Stimulated activated effector memory CD8-positive, alpha-beta T cell treated with anti-CD3 and anti-CD28 coated beads, Interleukin-12 subunit alpha, Interleukin-12 subunit beta, amount 100 ng/mL, for 72 hours (primary cell): ENCODE measurements at places on chromosomes 16 and 17.

DNA sequence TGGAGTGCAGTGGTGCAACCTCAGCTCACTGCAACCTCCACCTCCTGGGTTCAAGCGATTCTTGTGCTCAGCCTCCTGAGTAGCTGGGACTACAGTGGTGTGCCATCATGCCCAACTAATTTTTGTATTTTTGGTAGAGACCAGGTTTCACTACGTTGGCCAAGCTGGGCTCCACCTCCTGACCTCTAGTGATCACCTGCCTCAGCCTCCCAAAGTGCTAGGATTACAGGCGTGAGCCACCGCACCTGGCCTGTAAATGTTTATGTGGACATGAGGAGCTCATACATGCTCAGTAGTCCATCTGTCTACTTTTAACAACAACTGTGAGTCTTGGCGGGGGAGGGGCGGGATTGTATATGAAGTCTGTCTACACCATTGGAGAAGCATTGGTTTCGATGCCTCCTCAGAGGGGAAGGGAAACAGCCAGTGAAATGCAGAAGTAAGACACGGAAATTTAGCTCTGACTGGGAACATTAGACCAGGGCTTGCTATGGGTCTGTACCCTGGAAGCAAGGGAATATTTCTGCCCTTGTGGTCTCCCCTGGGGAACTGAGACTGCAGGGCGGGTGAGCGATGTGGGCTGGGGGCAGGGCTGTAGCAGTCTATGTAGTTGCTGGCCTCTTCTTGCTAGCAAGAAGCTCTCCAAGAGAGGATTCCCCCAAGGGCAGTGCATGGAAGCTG, 9.3 kb downstream of the NUBP1 start:
- no peak for DNase-seq

DNA sequence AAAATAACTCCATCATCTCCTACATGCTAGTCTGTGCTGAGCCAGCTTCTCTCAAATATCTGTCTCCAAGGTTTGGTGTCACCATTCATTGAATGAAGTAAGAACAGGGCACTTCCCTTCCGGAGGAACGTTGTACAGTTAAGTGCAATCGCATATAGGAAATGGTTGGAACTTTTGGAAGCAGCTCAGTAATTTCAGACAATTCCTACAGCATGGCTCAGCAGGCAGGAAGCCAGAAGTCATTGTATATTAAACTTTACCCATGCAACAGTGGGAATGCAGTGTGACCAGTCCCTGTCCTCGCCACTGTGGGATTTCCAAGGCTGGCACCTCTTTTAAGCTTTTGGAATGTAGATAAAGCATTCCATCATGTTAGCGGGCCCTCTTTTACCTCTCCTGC, 51.1 kb upstream of the MYH2 start:
- DNase-seq = no peak

- no peak for DNase-seq
Measured at GRCh38 chr16:57636184-57636583, 7.8 kb downstream of the ADGRG1 start.

DNA sequence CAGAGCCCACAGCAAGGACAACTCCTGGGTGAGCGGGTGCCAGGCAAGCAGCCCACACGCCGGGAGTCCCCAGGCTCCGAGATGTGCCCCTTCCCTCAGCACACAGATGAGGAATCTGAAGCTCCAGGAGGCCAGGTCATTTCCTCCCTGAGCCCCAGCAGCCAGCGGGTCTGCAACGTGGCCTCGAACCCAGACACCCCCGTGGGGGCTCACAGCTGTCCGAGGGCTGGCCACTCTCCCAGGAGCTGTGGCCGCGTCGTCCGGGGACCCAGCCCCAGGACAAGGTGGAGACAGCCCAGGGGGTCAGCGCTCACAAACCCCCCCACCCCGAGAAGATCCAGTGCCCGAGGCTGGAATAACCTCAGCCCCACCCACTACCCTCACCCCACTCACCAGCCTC, 17.4 kb upstream of the C1QTNF8 start:
- DNase-seq = no peak

DNA sequence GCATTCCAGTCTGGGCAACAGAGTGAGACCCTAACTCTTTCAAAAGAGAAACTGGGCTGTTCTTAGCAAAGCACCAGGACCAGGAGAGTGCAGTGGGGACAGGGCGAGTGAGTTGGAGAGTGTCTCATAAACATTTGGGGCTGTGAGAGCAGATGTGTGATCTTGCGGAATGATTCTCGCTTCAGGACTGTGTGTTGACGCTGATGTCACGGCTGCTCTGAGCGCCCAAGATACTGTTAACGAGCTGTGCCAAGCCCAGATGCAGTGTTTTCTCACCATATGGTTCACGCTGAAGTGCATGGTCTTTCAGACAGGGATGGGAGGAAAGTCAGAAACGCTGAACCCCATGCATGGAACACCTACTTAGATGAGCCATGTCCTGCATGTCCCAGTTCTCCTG, 438.2 kb downstream of the HS3ST4 start:
- no peak for DNase-seq

- DNase-seq = peak; percentile 21
Measured at GRCh38 chr16:49855280-49855821, 561 bp downstream of the ZNF423 start.

DNA sequence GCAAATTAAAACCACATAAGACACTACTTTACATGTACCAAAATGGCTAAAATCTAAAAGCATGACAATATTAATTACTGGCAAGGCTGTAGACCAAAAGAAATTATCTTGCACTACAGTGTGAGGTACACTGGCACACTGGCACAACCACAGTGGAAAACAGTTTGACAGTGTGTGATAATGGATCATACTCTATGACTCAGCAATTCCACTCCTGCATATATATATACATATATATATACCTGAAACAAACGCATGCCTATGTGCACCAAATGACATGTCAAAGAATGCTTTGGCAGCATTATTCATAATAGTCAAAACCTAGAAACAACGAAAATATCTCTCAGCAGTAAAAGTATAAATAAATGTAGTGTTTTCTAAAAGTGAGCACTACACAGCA, 4.6 kb upstream of the DYNLRB2 start:
- DNase-seq = no peak

DNA sequence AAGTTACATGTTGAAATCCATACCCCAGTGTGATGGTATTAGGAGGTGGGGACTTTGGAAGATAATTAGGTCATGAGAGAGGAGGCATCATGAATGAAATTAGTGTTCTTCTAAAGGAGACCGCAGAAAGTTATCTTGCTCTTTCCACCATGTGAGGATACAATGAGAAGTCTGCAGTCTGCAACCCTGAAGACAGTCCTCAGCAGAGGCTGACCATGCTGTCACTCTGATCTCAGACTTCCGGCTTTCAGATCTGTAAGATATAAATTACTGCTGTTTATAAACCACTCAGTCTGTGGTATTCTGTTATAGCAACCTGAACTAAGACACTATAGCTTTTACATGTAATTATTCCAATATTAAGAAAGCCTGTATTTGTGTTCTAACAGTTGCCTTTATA, 116.7 kb upstream of the CES5A start:
- DNase-seq = no peak

- DNase-seq = no peak
Measured at GRCh38 chr16:74568961-74569631, 37.8 kb downstream of the GLG1 start.

DNA sequence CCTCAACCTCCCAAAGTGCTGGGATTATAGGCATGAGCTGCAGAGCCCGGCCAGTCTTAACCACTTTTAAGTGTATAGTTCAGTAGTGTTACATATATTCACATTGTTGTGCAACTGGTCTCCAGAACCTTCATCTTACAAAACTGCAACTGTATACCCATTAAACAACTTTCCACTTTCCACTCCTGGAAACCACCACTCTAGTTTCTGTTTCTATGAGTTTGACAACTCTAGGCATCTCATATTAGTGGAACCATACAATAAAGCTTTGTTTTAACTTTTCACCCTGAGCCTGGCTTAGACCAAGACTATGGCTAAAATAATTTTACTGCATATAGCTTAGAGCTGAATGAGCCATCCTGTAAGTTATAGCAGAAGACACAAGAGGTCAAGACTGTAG, 108.0 kb upstream of the GOT2 start:
- DNase-seq = no peak

- DNase-seq = no peak
Measured at GRCh38 chr17:50437409-50437808, 11.4 kb downstream of the ACSF2 start.

- DNase-seq = no peak
Measured at GRCh38 chr16:1533443-1533951, at the start of gene TMEM204. Gene TMEM204, plus strand, starts transcription at chr16:1533666. Its CDS starts 610 bp downstream, at chr16:1534276.

- no peak for DNase-seq
Measured at GRCh38 chr16:87740909-87741424, 24.8 kb downstream of the KLHDC4 start.

GRCh38 chr16:86026916-86027315, 128.0 kb downstream of the IRF8 start:
- no peak for DNase-seq

DNA sequence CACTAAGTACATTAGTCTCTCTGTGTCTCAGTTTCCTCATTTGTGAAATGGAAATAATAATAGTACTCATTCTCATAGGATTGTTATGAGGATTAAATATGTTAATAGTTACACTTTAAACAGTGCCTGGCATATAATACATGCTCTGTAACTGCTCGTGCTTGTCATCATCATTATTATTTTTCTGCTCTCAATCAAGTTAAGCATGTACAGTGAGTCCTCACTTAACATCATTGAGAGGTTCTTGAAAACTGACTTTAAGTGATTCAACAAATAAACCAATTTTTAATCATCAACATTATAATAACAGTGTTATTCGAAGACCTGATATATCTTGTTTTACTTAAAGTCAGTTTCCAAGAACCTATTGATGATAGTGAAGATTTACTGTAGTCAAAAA, 322.3 kb downstream of the ZFHX3 start:
- no peak for DNase-seq

GRCh38 chr17:64736804-64737492, 74.8 kb upstream of the SMURF2 start:
- DNase-seq = peak; percentile 71

GRCh38 chr16:68274441-68274840, 10.1 kb downstream of the SLC7A6 start:
- DNase-seq = no peak

DNA sequence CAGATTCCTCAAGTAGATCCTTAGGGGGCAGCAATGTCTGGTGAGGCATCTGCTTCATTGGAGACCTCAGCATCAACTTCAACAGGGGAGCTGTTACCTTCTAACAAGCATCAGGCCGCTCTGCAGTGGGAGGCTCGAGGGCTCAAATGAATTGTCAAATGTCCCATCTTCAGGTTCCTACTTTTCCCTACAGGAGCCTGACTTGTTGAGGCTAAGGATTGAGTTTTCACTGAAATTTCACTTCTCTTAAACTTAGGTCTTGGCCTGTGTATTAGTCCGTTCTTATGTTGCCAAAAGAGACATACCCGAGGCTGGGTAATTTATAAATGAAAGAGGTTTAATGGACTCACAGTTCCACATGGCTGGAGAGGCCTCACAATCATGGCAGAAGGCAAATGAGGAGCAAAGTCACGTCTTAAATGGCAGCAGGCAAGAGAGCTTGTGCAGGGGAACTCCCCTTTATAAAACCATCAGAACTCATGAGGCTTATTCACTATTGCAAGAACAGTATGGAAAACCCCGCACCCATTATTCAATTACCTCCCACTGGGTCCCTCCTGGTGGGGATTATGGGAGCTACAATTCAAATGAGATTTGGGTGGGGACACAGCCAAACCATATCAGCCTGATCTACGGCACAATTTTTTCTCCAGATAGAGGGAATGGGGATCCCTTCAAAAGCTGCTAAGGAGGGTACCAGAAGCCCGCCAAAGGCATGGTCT, 5.1 kb upstream of the CD300LD start:
- no peak for DNase-seq

- no peak for DNase-seq
Measured at GRCh38 chr17:50087912-50088405, 7.2 kb upstream of the PDK2 start.

GRCh38 chr16:29911676-29912010, 11.4 kb downstream of the ASPHD1 start:
- DNase-seq = no peak

GRCh38 chr17:62703776-62704380, 76.4 kb downstream of the MRC2 start:
- peak; percentile 86 for DNase-seq

GRCh38 chr16:57224651-57225335, 20.3 kb upstream of the ARL2BP start:
- no peak for DNase-seq

DNA sequence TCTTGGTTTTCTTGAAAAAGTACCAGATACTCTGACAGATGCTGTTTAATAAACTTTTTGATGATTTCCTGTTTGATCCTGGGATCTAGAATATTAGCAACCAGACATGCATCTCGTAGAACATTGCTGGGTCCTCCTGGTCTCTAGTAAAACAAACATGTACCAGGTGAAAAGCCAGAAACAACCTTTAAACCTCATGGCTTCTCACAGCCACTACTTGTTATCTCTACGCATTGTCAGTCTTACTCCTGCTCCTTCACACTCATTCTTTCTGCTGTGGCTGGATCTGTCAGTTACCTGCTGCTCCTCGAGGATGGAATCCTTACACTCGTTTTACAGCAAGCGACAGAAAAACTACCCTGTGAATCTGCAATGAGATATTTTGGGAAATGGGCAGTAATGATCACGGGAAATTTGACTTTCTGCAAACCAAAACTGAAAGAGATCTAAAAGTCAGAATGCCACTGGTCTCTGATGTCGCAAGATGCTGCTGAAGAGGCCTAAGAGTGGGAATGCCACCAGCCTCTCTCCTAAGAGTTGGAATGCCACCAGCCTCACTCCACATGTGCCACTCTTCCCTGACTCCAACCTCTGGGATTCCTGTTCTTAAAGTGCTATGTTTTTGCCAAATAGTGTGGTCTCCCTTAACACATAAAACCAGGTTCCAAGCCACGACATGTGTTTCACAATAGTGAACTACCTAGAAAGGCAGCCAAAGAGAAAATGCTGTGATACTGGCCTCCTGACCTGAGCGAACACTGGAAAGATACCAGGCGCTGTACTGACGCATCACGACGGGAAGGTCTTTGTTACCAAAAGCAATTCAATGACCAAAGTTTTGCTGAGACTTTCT, 86.3 kb downstream of the VPS53 start:
- no peak for DNase-seq
